IMR-90 (cell line): ENCODE measurements at places on chromosomes 4 and X. TPM values are rescaled to one million over a fixed set of nuclear protein-coding genes. Genes with fewer than 3 reads are reported as not detected.

- no peak overlapping the region for H3K27ac ChIP-seq
- no peaks in the 10 kb centered on the region for H3K27me3 ChIP-seq
- H3K4me1 ChIP-seq = no peaks in the 10 kb centered on the region
- no peak for DNase-seq
- H3K4me3 ChIP-seq = no peak overlapping the region
Observed at GRCh38 chrX:139758809-139759208, 50.8 kb upstream of the MCF2 start.

GRCh38 chr4:189060104-189060503 lies 880.6 kb upstream of the FRG1 start:
- no peaks in the 10 kb centered on the region for H3K36me3 ChIP-seq
- DNase-seq = no peak
- no peak overlapping the region for H3K4me3 ChIP-seq
- H3K27me3 ChIP-seq = no peaks in the 10 kb centered on the region
- no peaks in the 10 kb centered on the region for H3K4me1 ChIP-seq

DNA sequence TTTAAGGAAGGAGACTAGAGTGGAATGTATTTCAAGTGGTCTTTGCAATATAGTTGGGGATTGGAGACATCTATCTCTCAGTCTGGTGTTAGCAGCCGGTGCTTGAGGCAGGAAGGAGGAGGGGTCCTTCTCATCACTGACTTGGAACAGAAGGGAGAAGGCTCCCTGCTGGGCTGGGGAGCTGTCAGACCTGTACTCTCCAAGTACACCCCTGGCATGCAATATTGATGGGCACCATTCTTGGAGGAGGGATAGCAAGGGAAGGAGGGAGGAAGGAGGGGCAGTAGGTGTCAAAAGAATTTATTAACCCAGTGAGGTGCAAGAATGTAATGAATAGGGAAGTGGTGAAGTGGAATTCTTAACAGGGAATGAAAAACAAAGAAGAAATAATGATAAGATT lies 338.8 kb downstream of the UNC5C start:
- H3K27ac ChIP-seq = no peak overlapping the region
- DNase-seq = no peak
- no peaks in the 10 kb centered on the region for H3K4me1 ChIP-seq
- no peak overlapping the region for H3K4me3 ChIP-seq
- no peaks in the 10 kb centered on the region for H3K36me3 ChIP-seq
- H3K27me3 ChIP-seq = no peaks in the 10 kb centered on the region; the same call in 1 of the 2 replicates

- H3K4me3 ChIP-seq = no peak overlapping the region
- peaks cover 16% of the 10 kb centered on the region; the same call in 1 of the 2 replicates for H3K27me3 ChIP-seq
- H3K27ac ChIP-seq = peak overlapping the region; percentile 12; the same call in 1 of the 2 replicates
- H3K4me1 ChIP-seq = peaks cover 11% of the 10 kb centered on the region; the same call in 1 of the 2 replicates
- peak; percentile 78 for DNase-seq
- H3K36me3 ChIP-seq = no peaks in the 10 kb centered on the region
Observed at GRCh38 chrX:68995780-68996551, 167.1 kb downstream of the EFNB1 start.

DNA sequence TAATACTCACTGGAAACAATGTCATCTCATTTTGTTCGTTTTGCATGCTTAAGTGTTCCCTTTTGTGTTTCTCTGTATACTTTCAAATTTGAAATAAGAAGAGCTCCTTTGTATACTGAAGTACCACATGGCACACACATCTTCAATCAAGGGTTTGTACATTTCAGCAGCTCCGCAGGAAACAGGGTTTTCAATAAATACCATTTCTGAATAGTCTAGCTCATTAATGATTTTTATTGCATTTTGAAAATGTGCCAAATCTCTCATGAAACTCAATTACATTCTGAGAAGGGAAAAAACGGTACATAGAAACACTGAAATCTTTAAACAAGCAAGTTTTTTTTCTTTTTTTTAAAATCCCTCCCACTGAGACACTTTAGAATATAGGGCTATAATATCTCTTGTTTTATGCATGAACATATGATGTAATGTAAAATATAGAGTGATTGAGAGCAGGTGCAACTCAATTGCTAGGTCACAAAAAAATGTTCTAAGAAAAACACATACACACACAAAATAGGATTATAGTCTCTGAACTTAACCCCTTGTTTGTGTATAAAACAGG lies 914.2 kb upstream of the PCDH7 start:
- no peak for DNase-seq
- no peak overlapping the region for H3K4me3 ChIP-seq
- no peaks in the 10 kb centered on the region for H3K27me3 ChIP-seq
- H3K36me3 ChIP-seq = no peaks in the 10 kb centered on the region
- no peaks in the 10 kb centered on the region for H3K4me1 ChIP-seq

GRCh38 chr4:5706486-5707290 lies 1.7 kb downstream of the EVC2 start:
- H3K27me3 ChIP-seq = no peaks in the 10 kb centered on the region
- peaks cover 26% of the 10 kb centered on the region for H3K4me1 ChIP-seq
- peaks cover 13% of the 10 kb centered on the region for H3K36me3 ChIP-seq
- H3K4me3 ChIP-seq = no peak overlapping the region
- DNase-seq = no peak

DNA sequence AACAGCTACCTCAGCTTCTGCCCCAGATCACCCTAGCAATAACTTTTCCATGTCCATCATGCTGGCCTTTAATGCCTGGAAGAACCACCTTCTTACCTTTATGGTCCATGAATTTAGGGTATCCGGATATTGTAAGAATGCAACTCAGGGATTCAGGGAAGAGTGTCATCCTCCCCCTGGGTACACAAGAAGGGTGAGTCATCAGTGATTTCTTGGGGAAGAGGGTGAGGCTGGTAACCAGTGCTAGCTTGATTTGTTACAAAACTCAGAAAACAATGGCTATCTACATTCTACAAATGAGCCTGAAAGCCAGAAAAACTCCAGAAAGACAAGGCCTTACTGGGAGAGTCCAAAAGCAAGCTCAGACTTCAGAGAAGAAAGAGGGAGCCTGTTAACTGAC lies 10.4 kb upstream of the NALF2 start:
- no peak overlapping the region for H3K4me3 ChIP-seq
- peaks cover 19% of the 10 kb centered on the region for H3K27me3 ChIP-seq
- H3K4me1 ChIP-seq = no peaks in the 10 kb centered on the region
- H3K36me3 ChIP-seq = no peaks in the 10 kb centered on the region
- no peak overlapping the region for H3K27ac ChIP-seq

GRCh38 chrX:40445691-40446090 lies 135.1 kb upstream of the ATP6AP2 start:
- no peaks in the 10 kb centered on the region for H3K4me1 ChIP-seq
- DNase-seq = no peak
- H3K36me3 ChIP-seq = no peaks in the 10 kb centered on the region
- H3K27ac ChIP-seq = no peak overlapping the region
- peaks cover 31% of the 10 kb centered on the region for H3K27me3 ChIP-seq
- H3K4me3 ChIP-seq = no peak overlapping the region

GRCh38 chrX:13387666-13388494 lies 68.0 kb upstream of the ATXN3L start:
- no peaks in the 10 kb centered on the region; the same call in 1 of the 2 replicates for H3K27me3 ChIP-seq
- H3K27ac ChIP-seq = peak overlapping the region; percentile 77; the same call in 1 of the 2 replicates
- peak; percentile 23 for DNase-seq
- peaks cover 4% of the 10 kb centered on the region for H3K4me1 ChIP-seq
- H3K36me3 ChIP-seq = no peaks in the 10 kb centered on the region

- no peak overlapping the region for H3K4me3 ChIP-seq
- H3K36me3 ChIP-seq = no peaks in the 10 kb centered on the region
- H3K27me3 ChIP-seq = no peaks in the 10 kb centered on the region
- no peak overlapping the region for H3K27ac ChIP-seq
- DNase-seq = no peak
- no peaks in the 10 kb centered on the region for H3K4me1 ChIP-seq
Observed at GRCh38 chrX:7447801-7448499, 300.0 kb upstream of the PUDP start.

DNA sequence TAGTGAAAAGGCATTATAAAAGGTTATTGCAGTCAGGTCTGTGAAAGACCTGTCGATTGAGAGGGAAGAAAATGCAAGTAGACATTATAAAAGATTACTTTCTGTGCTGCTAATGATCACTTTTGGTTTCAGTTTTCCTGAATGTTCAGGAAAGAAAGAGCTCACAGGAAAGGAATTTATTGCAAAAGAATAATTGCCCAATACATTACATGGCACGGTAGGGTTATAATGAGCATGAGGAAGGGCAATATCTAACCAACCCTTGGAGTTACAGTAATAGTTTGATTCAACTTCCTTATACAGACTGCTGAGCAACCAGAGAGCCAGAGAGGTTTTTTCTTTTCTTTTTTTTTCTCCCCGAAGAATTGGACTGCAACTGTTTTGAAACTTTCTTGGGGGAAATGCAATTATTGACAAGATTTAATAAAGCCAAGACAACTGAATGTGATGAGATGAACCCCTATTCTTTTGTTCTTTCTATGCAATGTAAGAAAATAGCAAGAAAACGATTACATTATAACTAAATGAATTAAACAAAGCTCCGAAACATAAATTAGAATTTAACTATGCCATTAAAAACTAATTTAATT lies 247.0 kb downstream of the C4orf33 start:
- H3K27me3 ChIP-seq = no peaks in the 10 kb centered on the region; the same call in 1 of the 2 replicates
- H3K4me1 ChIP-seq = no peaks in the 10 kb centered on the region
- no peaks in the 10 kb centered on the region for H3K36me3 ChIP-seq
- H3K27ac ChIP-seq = no peak overlapping the region

GRCh38 chr4:169727616-169728015 lies 30.1 kb downstream of the HPF1 start:
- H3K4me1 ChIP-seq = peaks cover 5% of the 10 kb centered on the region; the same call in 1 of the 2 replicates
- no peaks in the 10 kb centered on the region for H3K27me3 ChIP-seq
- DNase-seq = no peak
- peaks cover 10% of the 10 kb centered on the region for H3K36me3 ChIP-seq
- H3K27ac ChIP-seq = no peak overlapping the region
- no peak overlapping the region for H3K4me3 ChIP-seq

GRCh38 chr4:6195602-6196319 lies 4.6 kb downstream of the JAKMIP1 start:
- no peaks in the 10 kb centered on the region; the same call in 1 of the 2 replicates for H3K4me1 ChIP-seq
- no peak overlapping the region for H3K4me3 ChIP-seq
- DNase-seq = no peak
- H3K36me3 ChIP-seq = no peaks in the 10 kb centered on the region
- no peak overlapping the region for H3K27ac ChIP-seq

DNA sequence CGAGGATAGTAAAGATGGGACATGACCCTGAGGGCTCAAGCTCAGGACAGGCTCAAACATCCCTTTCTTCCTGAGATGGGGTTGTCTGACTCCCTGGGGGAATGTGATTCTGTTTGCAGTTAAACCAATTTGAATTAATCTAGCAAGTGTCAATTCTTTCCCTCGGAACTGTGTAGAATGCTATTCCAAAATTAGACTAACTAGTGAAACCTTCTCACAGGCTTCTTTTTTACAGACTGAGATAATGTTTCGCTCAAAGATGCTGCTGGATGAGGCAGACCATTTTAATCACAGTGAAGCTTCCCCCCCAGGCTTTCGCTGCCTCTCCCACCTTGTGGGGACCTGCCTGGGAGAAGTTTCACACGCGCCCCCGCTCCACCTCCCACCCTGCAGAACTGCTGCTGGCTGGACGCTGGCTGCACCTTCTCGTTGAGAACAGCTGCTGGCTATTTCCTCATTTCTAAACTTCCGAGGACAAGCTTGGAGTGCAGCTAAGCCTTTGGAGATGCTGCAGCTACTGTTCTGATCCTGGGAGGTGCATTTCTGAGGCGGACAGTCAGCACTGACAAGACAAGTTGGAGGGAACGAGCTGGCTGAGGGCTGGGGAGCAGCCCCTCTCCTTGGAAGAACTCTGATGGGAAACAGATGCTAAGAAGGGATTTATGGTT lies 297.8 kb downstream of the RAPGEF2 start:
- no peak overlapping the region for H3K4me3 ChIP-seq
- H3K27me3 ChIP-seq = no peaks in the 10 kb centered on the region
- H3K36me3 ChIP-seq = no peaks in the 10 kb centered on the region
- DNase-seq = peak; percentile 70
- peaks cover 14% of the 10 kb centered on the region for H3K4me1 ChIP-seq
- no peak overlapping the region for H3K27ac ChIP-seq

- no peak overlapping the region for H3K27ac ChIP-seq
- H3K4me1 ChIP-seq = 0 out of 2 replicates have a peak, but pooled peaks cover 3% of the 10 kb centered on the region
- DNase-seq = no peak
- H3K27me3 ChIP-seq = no peaks in the 10 kb centered on the region
- H3K36me3 ChIP-seq = 0 out of 2 replicates have a peak, but pooled peaks cover 1% of the 10 kb centered on the region
- no peak overlapping the region for H3K4me3 ChIP-seq
Observed at GRCh38 chr4:105162123-105162796, 15.6 kb downstream of the TET2 start.

DNA sequence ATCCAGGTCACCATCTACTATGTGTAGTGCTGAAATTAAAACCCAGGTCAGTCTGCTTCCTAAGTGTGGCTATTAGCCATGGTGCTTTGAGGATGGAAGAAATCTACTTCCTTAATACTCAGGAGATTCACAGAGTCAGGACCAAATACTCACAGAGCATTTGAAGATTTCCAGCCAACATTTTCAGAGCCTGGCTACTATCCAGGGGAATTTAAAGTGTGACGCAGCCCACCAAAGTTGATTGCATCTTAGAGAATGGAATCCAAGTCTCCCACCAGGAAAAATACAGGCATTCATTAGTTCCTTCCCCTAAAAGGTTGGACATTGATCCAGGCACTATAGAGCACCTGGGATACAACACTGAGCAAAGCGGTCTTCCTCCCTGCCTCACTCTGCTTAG lies 83.8 kb downstream of the HS3ST1 start:
- H3K27ac ChIP-seq = no peak overlapping the region
- no peaks in the 10 kb centered on the region for H3K27me3 ChIP-seq
- no peaks in the 10 kb centered on the region for H3K36me3 ChIP-seq
- DNase-seq = no peak
- no peak overlapping the region for H3K4me3 ChIP-seq
- H3K4me1 ChIP-seq = no peaks in the 10 kb centered on the region

- no peak overlapping the region for H3K27ac ChIP-seq
- no peaks in the 10 kb centered on the region for H3K36me3 ChIP-seq
- H3K4me3 ChIP-seq = no peak overlapping the region
- H3K4me1 ChIP-seq = peaks cover 2% of the 10 kb centered on the region; the same call in 1 of the 2 replicates
- DNase-seq = no peak
Observed at GRCh38 chrX:52988985-52989917, 30.9 kb upstream of the FAM156A start.

GRCh38 chr4:156677131-156677531 lies 294.5 kb downstream of the PDGFC start:
- H3K36me3 ChIP-seq = no peaks in the 10 kb centered on the region
- no peaks in the 10 kb centered on the region; the same call in 1 of the 2 replicates for H3K4me1 ChIP-seq
- H3K27ac ChIP-seq = no peak overlapping the region

DNA sequence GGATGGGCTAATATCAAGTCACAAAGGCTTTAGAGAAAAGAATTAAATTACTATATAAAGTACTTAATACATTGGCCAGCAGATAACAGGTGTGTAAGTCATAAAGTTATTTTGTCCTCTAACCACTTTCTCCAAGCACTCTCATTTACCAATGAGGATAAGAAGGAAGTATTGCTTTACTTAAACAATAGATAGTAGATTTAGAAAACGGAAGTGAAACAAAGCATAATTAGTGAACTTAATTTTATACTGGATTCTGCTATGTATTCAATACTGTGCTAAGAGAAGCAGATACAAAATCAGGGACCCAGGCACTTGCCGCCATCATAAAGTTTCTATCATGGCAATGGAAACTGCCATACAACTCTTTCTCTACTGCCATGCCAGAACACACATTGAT lies 24.0 kb downstream of the AFM start:
- DNase-seq = no peak
- H3K27me3 ChIP-seq = no peaks in the 10 kb centered on the region; the same call in 1 of the 2 replicates
- no peak overlapping the region for H3K4me3 ChIP-seq
- H3K27ac ChIP-seq = no peak overlapping the region
- H3K36me3 ChIP-seq = no peaks in the 10 kb centered on the region

The RS1 gene
- not detected in 2 replicates for total RNA-seq

The NPNT gene
- total RNA-seq = not detected in 2 replicates

The IGFBP7 gene
- total RNA-seq = 33.2 and 34.2 TPM in 2 replicates

The UGT2B10 gene
- total RNA-seq = not detected in 2 replicates

The TLL1 gene
- not detected in 2 replicates for total RNA-seq

The UGT2B11 gene
- total RNA-seq = not detected in 2 replicates

The SLC9A7 gene
- total RNA-seq = 67.5 and 76.4 TPM in 2 replicates

The CCDC120 gene
- under 0.01 and 0.18 TPM in 2 replicates for total RNA-seq

The APLN gene
- total RNA-seq = under 0.01 and 0.18 TPM in 2 replicates
